ENCODE measurements at places on chromosomes 6 and 20. TPM values are rescaled to one million over a fixed set of nuclear protein-coding genes. Genes with fewer than 3 reads are reported as not detected.

FABP7 gene
- total RNA-seq, result 11.8 TPM

FAM209B gene
- total RNA-seq, result not detected

DNA sequence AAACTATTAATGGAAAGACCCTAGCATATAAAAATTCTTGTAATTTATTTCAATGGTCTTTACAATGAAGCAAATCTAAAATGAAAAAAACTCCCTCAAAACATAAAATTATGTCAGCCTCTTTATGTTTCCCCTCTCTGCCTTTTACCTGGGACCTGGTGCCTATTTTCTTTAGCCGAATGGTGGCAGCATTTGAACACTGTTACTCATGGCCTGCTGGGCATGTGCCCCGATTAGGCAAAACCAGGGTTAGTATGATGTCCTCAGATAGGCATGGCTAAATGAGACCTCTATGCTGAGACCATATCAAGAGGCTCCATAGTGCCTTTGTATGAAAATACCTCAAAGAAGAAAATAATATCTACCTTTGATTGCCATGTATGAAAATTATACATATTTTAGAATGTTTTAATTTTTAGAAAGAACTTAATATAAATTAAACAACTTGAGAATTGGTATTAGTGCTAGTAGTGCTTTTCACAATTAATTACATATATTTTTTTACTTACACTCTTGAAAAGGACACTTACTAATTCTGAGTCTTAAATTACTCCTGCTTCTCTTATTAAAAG is 22.5 kb upstream of the C6orf58 start:
- no peak for DNase-seq

DNA sequence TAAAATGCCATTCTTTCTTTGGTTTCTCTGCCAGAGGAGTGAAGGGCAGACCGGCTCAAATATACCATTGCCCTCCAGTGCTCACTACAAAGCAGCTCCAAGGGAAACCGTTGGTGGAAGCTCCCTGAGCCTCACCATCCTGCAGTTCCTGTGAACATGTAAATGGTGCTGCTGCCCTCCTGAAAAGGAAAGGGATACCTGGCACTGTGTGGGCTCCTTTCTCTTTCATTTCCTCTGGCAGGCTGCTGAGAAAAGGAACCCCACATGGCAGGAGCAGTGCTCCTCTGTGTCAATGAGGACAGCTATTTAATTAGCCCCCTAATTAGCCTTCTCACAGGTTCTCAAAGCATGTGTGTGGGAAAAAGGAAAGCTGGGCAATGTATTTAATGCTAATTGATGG is 142.5 kb downstream of the KLHL32 start:
- no peak for DNase-seq

DNA sequence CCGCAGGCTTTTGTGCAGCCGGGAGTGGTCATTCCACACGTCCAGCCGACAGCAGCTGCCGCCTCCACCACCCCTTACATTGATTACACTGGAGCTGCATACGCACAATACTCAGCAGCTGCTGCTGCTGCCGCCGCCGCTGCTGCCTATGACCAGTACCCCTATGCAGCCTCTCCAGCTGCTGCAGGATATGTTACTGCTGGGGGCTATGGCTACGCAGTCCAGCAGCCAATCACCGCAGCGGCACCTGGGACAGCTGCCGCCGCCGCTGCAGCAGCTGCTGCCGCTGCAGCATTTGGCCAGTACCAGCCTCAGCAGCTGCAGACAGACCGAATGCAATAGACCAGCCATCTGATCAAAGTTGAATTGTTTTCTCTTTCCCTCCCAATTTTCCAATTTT is 10.6 kb downstream of the RBM24 start:
- no peak for DNase-seq

DNA sequence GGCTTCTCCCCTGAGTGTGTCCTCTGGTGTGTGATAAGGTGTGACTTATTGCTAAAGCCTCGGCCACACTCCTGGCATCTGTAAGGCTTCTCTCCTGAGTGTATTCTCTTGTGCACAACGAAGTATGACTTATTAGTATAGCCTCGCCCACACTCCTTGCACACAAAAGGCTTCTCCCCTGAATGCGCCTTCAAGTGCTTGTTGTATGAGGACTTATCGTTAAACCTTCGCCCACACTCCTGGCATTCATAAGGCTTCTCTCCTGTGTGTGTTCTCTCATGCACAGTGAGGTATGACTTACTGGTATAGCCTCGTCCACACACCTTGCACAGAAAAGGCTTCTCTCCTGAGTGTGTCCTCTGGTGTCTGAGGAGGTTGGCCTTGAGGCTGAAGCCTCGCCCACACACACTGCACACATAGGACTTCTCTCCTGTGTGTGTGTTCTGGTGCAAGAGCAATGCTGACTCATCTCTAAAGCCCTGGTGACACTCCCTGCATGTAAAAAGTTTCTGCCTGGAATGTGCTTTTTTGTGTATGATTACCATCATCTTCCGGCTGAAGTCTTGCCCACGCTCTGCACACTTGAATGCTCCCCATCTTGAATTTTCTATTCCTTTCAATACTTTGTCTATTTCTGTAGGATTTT is 20.4 kb downstream of the ZNF337 start:
- DNase-seq, result no peak

DNA sequence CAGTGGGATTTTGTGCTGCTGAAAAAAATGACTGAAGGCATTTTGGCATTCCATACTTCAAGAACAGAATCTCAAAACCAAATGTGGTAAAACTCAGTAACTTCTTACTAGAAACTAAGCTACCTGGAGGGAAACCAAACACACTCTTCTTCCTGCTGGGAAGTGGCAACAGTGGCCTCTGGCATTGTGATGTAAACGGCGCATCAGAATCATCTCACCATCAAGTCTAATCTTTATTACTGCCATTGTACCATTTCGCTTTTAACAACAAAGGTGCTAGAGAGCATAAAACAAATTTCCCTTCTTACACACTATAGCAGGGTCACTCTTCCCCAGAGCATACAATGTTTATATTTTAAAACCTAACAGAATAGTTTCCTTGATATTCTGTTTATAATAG is 101.6 kb upstream of the CEP162 start:
- DNase-seq, result no peak

- no peak for DNase-seq
Observed at GRCh38 chr20:35339007-35339406, 46.8 kb upstream of the FAM83C start.

DNA sequence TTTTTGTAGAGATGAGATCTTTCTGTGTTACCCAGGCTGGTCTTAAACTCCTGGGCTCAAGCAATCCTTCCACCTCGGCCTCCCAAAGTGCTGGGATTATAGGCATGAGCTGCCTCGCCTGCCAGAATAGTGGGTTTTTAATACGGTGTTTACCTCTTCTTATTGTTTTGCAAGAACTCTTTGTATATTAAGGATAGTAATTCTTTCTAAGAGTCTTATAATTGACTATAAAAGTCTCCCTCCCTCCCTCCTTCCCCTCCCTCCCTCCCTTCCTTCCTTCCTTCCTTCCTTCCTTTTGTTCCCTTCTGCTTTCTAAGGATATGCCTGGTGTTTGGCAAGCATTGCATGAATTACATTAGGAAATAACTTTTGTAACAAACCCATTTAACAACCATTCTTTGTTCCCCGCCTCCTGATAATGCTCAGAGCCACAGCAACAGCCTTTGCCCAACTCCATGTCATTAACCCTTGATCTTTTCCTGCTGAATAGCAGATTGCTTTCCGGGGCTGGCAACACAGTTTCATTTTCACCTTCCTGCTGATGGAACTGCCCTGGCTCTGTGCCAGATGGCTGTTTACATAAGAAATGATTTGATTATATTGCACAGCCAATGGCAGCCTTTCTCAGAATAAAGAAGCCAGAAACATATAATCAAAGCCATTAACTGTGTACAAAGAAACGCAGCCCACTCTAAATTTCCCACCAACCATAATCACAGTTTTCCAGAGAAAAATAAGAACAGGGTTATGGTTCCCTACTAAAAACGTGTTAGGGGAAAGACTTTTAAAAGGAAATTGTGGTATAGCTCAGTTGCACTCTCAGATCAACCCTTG is 143.7 kb upstream of the PTPN1 start:
- no peak for DNase-seq

- DNase-seq, result no peak
Observed at GRCh38 chr6:89242574-89243330, 25.6 kb upstream of the GABRR1 start.

DNA sequence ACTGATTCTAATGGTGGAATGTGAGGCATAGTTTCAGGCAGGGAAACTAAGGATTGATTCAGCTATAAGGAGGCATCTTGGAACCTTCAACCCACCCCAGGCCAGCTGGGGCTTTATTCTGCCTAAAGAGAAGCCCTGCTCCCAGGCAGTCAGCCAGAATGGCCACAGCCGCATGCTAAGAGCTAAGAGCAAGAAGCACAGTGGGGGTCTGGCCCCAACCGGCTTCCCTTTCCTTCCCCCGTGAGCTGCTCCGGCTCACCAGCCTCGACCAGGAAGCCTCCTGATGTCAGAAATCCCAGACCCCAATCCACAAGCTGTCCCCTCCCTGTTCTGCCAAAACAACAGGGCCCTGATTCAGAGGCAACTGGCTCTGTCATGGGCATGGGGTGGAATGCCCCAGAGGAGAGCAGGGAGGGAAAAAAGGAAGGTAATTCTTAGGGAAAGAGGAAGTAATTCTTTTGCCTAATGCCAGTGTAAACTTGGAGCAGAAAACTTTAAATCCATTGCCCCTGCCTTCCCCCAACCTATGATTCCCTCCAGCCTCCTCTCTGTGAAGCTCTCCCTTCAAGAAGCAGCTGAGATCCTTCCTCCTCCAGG is 6.9 kb downstream of the GRM4 start:
- DNase-seq, result no peak
